ENCODE measurements at places on chromosomes 5 and 9.

DNA sequence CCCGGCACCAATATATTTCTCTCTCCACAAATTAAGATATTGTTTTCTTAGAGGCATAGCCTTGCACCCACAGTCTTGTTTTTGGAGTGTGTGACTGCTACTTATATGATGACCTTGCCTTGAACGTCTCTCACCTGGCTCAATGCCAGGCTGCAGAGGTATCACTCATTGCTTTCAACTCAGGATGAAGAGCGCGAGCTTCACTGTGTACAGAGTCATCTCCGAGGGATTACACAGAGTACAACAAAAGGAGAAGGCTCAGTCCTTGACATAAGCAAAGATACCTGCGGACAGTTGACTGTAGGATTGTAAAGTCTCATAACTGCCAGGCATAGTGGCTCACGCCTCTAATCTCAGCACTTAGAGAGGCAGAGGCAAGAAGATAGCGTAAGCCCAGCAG, 53.8 kb downstream of the CD180 start:
- no peak for DNase-seq

DNA sequence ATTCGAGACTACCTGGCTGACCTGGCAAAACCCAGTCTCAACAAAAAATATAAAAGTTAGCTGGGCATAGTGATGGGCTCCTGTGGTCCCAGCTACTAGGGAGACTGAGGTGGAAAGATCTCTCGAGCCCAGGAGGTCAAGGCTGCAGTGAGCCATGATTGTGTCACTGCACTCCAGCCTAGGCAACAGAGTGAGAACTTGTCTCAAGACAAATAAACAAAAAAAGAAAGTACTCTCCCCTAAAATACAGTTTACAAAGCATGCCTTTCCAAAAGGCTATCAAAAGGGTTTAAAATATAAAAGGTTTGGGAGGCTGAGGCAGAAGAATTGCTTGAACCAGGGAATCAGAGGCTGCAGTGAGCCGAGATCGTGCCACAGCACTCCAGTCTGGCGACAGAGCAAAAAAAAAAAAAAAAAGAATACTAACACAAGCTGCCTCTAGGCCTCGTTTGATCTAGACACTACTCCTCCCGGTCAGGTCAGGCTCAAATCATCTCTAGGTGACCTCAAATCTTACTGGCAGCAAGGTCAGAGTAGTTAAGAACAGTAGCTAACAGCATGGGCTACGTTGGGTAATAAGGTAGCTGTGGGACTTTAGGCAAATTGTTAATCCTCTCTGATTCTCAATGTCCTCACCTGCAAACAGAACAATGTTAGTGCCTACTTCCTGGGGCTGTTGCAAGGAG, 9.3 kb downstream of the NAIF1 start:
- no peak for DNase-seq

DNA sequence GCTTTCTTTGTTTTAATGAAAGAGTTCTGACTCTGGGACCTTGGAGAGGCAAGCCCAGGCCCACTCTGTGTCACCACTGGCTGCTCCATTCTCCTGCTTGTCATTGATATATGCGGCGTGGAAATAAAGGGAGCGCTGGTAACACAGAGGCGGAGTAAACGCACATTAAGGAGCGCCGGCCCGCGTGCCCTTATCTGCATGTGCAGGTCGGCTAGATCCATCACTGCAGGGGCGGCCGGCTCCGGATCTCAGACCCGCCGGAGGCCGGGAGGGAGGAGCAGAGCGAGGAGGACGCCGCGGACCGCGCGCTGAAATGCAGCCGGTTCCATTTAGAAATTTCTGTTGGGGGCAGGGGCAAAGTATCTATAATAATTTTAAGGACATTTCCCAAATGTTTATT, 70.8 kb downstream of the MRPL36 start:
- no peak for DNase-seq

- DNase-seq = no peak
These were observed 91.4 kb downstream of the NSUN2 start for GRCh38 chr5:6541256-6542013.

DNA sequence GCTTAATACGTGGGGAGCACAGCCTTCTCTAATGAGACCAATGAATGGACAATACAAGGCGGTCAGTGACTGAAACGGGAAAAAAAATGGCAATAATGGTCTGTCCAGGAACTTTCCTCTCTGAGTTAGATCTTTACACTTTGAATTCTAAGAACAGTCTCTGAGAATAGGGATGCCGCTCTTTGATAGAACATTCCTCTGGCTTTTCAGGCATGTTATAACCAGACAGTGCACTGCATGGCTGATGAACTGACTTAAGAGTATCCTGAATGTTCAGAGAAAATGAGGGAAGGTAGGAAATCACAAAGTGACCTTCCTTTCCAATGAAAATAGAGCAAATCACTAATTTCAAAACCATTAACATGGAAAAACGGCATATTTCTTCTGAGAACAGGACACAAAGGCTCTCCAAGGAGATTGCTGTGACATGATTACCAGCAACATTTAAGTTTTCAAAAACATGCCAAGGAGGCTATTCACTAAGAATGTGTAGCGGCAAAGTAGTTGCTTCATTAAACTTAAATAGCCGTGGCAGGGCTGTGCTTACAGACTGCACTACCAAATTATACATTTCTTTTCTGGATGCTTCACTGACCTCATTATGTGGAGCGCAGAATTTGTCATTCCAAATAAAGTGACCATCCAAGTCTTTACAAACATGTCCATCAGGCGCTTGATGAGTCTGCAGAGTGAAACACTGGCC, 105.9 kb downstream of the MARCHF3 start:
- DNase-seq = no peak

GRCh38 chr9:97983589-97984187, 547 bp downstream of the ANP32B start:
- peak; percentile 36 for DNase-seq

DNA sequence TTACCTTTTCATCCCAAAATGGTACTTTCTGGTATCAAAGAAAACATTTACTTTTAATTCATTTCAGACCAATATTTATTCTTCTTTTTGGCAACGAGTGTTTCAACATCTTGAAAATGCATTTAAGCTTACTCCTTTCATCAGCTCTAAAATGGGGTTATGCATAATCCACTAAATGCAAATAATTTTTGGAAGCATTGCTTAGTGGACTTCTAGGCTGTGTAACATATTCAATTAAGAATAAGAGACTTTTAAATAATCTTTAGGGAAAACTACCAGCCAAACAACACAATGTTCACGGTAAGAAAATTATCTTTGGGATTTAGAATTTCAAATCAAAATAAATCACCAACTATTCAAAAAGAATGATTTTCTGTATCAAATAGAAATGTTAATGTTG, 118.2 kb downstream of the ADAMTS6 start:
- no peak for DNase-seq

DNA sequence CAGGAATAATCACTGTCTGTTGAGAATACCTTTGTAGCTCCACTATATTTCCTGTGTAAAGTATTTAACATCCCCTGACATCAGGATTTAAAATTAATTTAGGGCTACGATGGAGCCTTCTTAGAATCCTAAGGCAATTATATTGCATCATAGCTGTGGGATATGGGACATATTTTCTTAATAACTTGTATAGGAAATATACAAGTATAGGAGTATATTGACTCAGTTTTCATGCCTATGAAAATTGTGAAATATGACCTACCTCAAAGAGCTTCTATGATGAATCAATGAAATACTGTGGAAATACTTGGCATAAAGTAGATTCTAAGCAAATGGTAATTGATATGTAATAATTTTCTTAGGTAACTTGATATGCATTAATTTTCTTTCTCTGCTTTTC, 221.0 kb upstream of the KLF4 start:
- DNase-seq = peak; percentile 72

GRCh38 chr5:5183189-5183699, 43.1 kb downstream of the ADAMTS16 start:
- DNase-seq = no peak

DNA sequence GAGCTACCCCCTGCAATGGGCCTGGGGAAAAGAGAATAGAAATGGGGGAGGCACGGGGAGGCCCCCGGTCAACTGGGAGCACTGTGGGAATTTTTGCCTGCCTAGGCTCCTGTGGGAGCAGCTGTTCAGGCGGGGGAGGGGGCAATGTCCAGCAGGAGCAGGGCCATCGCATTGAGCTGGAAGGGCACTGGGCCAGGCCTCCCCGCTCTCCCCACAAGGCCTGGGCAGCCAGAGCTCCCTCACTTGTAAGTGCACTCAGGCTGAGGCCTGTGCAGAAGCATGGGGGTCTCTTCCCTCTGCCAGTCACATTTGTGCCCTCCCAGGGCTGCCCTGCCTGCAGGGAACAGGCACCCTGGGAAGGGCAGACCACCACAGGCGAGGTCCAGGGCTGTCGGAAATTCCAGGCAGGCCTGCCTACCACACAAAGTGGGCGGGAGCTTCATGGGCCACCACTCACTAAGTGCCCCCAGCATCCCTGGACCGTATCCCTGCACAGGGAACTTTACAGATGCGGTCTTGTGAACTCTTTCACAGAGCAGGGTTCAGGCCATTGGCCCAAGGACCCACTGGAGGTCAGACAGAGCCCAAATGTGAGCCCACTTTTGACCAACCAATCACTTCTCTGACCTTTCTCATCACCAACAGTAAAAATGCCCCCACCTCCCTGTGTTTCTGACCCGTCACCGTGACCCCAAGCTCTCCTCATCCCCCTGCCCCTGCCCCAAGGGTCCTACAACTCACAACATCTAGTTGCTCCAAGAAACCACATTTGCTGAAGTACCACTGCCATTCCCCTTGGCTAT, 1.0 kb upstream of the CFAP157 start:
- DNase-seq = no peak

GRCh38 chr9:5518937-5519319, 8.6 kb downstream of the PDCD1LG2 start:
- DNase-seq = no peak

DNA sequence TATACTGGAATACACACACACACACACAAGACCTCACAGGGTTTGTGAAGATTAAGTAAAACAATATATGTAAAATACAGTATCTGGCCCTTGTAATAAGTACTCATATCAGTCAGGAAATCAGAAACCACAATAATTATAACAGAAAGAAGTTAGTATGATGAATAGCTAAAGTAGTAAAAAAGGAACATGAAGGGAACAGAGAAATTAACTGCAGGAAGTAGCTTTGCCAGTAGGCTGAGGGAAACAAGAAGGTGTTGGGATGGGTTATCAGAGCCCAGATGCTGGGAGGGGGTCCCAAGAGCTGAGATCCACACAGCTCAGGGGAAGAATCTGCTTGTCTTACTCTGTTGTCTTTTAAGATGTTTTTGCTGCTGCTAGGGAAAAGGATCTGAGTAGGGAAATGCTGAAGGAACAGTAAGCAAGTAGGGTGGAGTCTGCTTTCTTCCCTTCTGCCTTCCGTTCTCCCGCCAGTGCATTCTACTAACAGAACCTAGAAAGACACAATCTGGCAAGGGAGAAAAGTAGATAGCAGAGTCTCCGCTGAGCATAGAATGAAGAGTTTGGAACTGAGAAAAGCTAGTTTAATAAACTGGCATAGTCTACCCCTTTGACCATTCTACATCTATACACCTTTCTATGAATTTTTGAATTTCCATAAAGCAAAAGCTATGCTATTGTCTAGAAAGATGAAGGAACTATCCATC, 55.3 kb upstream of the ALDH1A1 start:
- DNase-seq = no peak

DNA sequence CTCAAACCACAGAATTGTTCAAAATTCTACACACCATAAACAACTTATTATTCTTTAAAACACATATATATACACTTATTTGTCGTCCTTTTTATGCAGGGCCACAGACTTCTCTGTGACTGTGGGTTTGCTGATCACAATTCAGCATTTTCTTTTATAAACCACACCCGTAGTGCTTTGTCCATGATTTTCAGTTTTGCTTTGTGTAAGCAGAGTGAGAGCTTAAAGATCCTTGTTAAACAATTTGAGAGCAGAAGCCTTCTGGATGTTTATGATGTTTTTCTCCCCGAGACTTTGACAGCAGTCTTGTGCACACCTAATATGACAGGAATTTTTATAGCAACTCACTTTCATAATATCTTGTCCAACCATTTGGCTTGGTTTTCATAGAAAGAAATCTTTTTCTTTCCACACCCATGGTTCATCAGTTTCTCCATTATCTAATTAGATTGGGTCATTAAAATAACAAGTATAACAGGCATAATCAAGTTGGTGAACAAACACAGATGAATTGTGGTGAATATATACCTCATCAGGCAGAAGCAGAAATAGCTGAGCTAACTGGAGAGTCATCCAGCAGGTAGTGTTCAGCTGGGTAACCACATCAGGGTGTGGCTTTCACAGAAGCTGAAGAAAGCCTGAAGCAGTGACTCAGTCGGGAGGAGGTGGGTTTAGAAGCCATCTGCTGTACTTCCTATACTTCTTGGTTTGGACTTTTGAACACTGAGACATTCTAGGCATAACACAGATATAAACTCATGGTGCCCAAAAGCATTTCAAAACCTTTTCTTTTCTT, 232.8 kb downstream of the DOCK8 start:
- DNase-seq = peak; percentile 17

- peak; percentile 6 for DNase-seq
These were observed 56.7 kb downstream of the TLE1 start for GRCh38 chr9:81632599-81632998.

GRCh38 chr5:18483451-18483850, 849.2 kb downstream of the TAF11L14 start:
- peak; percentile 22 for DNase-seq

DNA sequence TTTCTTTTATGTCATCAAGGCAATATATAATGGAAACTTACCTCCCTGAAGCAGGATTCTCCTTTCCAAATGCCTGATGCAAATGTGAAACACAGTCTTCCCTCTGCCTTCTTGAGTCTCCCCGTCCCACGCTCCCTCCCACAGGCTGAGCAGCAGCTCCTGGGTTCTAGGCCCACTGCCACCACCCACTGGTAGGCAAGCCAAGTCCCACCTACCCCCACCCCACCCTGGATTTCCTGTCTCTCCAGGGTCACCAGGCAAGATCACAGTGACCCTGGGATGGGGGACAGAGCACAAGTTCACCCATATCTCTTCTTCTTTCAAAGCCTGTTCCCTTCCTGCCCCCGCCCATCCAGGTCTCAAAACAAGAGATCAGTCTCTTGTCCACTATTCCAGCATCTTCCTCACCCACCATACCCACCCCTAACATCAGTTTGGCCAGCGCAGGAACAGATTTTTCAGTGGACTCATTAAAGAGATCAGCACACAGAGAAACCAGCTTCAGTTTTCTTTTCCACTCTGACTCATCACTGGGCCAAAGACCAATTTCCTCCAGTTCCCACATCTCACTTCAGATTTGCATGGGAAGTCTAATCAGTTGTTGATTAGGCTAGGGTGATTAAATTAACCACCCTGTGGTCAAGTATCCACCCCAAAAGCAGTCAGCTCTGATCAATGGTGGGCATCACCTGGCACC, 151.5 kb downstream of the ACTL7B start:
- no peak for DNase-seq

GRCh38 chr5:142109331-142110045, 909 bp downstream of the NDFIP1 start:
- DNase-seq = peak; percentile 37

DNA sequence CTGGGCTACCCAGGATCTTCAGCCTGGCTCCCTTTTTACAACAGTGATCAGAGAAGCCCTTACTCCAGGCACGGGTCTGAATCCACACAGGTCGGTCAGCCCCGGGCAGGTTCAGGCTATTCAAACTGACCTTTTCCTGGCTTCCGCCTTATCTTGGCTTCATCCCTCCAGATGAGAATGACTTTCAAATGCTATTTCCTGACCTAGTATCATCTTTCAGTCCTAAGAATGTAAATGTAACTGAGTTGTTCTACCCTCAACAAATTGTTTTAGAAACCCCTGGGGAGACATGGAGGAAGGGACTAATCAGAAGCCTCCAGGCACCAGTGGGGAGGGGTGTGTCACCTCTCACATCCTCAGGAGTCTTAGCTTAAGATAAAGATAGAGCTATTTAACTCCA, 213.2 kb downstream of the EPB41L4A start:
- no peak for DNase-seq

Measured in HCEC 1CT (cell line).